Stimulated activated CD4-positive, alpha-beta T cell treated with anti-CD3 and anti-CD28 coated beads, Interleukin-1b, Interleukin-23, amount 100 ng/mL, for 24 hours (primary cell): ENCODE measurements at places on chromosomes 7 and 10.

DNA sequence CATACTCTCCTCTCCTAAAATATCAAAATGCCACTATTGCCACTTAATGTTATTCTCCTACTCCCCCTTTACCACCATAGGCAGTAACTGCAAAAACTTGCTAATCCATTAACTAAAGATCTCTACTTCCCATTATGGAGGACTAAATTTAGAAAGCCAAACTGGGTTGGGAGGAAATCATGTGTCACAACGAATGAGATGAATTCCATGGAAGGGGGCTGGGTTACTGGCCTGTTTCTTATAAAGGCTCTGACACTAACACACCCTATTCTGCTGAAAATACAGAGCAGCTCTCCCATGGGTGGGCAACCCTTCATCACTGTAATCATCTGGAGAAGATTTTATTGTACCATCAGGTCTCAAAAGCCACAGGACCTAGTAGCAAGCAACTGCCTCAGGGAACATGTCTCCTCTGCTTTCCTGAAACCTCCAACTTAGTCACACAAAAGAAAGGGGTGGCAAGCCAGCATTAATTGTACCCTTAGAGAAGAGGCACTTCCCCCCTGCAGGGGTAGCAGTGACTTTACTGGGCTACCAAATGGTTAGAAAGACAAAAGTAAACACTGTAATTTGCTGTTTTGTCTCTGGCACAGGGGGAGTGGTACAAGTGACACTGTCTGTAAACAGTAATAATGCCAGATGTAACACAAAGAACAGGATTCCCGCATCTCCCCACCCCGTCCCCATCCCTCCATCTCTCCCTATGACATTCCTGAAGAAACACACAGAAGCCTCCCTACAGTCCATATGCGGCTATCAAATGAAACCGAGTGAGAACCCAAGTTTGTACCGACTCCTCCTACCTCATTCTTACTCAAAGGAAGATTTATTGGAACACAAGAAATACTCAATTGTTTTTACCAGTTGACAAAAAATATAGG lies 81.6 kb downstream of the ARMH3 start:
- no peak for DNase-seq

GRCh38 chr10:9126728-9127127 lies 1072.2 kb downstream of the GATA3 start:
- DNase-seq = no peak

DNA sequence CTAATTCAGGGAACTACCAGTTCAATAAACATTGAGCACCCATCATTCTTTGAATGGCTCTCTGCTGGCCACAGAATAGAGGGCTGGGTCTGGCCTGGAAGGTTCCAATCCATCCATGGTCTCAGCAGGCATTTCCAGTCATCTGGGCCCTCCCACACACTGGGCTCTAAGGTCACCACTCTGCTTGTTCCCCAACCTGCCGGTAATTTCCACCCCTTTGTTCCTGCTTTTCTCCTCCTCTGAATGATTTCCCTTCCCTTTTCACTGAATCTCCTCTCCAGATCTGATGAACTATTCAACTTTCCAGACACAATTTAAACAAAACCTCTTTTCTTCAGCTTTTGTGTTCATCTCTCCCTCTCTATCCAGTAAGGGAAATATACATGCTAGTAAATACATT lies 2.6 kb downstream of the BZW2 start:
- no peak for DNase-seq

- DNase-seq = no peak
Observed at GRCh38 chr7:70477036-70478010, 654.6 kb upstream of the GALNT17 start.

DNA sequence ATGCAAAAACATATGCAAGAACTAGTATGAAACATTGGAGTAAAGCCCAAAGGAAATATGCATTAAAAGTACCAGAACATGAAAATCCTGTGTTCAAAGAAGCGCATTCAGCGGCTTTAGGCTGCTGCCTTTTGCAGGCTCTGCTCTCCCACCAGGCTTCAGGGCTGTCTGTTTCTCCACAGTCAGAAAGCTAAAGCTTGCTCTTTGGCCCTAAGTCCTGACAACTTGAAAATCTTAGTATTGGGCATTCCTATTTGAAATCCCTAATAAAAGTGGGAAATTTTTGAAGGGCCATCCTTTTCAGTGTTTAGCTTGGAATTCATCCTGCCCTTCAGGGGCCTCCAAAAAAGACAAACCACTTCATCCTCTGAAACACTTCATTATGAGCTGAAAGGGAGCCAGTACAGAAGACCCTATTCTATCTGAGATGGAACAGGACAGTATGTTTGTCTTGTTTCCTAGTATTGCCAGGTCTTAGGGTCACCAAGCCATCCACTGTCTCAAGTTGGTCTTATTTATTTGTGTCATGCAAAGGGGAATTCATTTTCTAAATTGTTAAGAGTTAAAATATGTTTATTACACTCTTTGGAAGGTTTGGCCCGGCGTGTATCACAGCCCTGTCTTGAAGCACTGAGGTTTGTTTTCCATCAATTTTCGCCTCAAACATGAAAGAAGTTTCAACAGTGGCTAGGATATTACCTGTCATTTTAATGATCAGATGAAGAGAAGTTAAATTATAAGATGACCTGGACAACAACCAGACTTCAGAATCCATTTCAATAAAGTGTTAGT lies 326.3 kb upstream of the BMPER start:
- DNase-seq = no peak

DNA sequence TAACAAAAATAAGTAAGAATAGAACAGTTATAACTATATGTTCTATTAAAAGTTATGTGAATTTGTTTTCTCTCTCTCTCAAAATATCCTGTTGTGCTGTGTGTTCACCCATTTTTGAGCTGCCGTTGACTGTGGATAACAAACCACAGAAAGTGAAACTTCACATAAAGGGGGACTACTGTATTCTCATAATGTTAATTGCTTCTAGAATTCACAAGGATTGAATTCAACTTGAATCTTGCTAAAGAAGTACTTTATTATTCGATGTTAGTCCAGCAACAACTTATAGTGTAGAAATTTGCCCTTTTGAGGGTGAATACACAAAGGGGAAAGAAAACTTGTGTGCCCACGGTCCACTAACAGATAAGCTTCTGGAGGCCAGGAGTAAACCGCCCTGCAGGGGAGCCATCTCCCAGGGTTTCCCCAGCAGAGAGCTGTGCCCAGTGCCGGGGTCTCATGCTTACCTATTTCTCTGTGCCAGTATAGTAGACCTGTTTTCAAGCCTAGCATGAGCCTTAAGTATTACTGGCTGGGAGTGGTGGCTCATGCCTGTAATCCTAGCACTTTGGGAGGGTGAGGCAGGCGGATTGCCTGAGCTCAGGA lies 87.1 kb downstream of the KAT6B start:
- no peak for DNase-seq

- DNase-seq = no peak
Observed at GRCh38 chr10:77524281-77524711, 113.3 kb downstream of the KCNMA1 start.

DNA sequence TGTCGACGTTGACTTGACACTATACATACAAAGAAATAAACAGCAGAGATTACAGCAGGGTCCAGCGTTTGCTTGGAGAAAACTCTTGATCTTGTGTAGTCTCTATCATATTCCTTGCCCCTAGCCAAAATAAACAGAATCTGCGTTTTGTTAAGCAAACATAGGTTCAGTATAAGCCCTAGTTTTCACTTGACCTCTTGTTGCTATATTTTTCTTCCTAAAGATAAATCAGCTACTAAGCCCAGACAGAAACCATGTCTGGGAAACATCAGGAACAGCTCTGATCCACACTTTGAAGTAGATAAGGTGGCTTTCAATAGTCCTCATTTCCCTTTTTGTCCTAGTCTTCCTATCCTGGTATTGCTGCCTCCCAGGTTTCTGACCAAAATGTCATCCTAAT lies 328.2 kb upstream of the MAGI2 start:
- DNase-seq = no peak

DNA sequence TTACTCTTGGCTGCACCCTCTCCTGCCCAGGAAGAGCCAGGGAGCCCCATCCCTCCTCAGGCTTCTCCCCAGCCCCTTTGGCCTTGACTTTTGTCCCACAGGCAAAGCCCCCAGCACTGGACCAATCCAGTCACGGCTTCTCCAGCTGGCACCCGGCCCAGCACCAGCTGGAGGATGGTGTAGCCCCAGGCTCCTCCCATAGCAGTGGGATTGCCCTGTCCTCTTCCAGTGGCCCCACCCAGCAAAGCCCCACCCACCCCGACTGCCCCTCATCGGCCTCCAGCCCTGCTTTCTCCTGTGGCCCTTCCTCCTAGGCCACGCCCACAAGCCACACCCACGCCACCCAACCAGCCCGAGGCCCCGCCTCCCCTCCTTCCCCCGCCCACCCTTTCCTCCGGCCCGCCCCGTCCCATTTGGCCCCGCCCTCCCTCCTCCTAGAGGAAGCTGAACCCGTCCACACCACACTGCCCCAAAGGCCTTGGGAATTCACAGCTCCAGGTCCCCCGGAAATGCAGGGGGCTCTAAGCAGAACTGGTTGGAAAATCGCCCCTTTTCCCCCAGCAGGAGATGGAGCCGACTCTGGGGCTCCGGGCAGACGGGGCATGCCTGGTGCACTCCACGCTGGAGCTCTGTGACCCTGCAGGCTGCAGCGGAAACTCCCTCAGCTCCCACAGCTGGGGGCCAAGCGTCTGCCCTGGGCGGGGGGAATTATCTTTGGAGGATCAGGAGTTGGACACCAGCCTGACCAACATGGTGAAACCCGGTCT lies 25.2 kb downstream of the GET4 start:
- DNase-seq = no peak

DNA sequence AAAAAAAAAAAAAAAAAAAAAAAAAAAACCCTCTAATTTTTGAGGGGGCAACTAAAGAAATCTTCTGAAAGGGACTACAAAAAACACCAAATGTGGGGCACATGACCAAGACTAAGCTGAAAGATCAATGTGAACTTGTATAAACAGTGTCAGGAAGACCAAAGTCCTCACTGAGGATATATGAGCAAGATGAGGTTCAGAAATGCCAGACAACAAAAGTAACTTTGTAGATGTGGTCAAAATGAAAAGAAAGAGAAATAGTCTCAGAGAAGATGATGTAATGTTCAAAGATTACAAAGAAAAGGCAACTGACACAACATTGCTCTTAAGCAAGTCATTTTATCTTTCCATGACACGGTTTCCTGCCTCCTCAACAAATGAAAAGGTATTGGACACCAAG lies 48.7 kb upstream of the PTPRZ1 start:
- DNase-seq = no peak

GRCh38 chr10:98309366-98310355 lies 41.7 kb upstream of the LOXL4 start:
- DNase-seq = peak; percentile 12

DNA sequence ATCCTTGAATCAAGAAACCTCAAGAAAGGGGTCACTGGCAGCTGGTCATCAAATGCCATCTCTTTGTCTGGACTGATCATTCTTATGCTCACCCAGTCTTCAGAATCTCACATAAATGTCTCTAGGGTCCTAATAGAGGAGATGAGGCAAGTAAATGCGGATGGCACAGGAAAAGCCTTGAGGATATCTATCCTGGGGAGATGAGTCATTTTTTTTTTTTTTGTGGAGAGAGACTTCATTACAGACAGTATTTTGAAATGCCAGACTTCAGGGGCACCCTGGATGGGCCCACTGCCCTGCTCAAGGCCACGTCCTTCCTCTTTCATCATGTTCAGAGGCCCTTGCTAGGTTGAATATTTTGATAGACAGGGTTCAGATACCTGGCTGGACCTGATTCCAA lies 19.5 kb upstream of the PLPP4 start:
- DNase-seq = no peak

GRCh38 chr7:155343661-155344121 lies 46.0 kb downstream of the INSIG1 start:
- no peak for DNase-seq

DNA sequence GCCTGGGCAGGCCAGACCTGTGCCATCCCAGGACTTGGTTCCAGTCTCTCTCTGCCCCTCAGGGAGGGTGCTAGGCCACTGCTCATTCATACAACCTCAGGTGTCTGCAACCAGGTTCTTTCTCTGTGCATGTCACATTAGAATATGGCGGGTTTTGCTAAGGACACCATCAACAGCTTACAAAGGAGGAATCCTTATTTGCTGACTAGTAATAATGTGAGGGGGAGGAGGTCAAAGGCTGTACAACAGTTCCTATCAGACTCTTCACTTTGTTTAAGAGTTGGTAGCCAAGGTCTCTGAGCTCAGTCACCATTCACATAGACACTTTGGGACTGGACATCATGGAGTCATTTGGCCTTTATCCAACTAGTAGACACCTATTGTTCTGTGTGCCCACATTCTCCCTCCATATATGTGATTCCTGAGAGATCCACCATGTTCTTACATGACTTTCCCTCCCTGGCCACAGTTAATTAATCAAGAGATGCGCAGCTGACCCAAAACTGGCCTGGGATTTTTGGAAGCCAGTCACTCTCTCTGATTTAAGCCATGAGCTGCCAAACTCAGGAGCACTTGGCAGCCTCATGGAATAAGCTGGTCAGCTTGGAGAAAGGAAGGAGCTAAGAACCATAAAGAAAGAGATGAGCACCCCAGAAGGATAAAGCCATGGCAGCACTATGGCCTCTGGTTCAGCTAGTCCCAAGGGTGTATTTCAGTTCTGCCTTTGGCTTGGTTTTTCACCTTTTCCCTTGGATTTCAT lies 51.2 kb downstream of the DPCD start:
- DNase-seq = no peak

DNA sequence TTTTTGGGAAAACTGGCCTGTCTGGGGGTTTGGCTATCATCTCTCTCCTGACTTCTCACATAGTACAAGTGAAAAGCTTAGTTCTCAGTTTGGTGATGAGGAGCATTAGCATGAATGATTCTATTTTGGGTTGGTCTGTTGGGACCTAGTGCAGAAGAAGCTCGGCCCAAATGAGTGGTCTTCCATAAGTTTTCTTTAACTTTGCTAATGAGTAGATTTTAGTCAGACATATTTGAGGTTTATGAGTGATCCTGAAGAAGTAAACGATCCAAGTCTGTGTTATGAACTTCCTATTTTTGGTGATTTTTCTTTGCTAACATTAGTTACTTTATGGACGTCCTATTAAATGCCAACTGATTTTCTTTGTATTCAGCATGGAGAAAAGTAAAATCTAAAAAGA lies 51.7 kb upstream of the CALD1 start:
- DNase-seq = no peak

GRCh38 chr10:24715246-24715769 lies 8.4 kb downstream of the ARHGAP21 start:
- DNase-seq = no peak

- no peak for DNase-seq
Observed at GRCh38 chr10:128572696-128573095, 446.5 kb upstream of the MKI67 start.

- no peak for DNase-seq
Observed at GRCh38 chr7:56092789-56093531, at the start of gene PHKG1. PHKG1 (minus strand) TSS chr7:56092952; CDS start chr7:56088941, 4,011 bp downstream.

- no peak for DNase-seq
Observed at GRCh38 chr7:104156842-104157277, 51.0 kb downstream of the ORC5 start.

GRCh38 chr10:61047081-61047480 lies 103.1 kb upstream of the RHOBTB1 start:
- no peak for DNase-seq

- no peak for DNase-seq
Observed at GRCh38 chr7:87645446-87645845, 17.2 kb downstream of the RUNDC3B start.

- DNase-seq = no peak
Observed at GRCh38 chr10:125294109-125294508, 133.7 kb upstream of the CTBP2 start.

GRCh38 chr7:158687406-158687805 lies 17.2 kb downstream of the NCAPG2 start:
- DNase-seq = no peak
